ENCODE measurements at places on chromosomes 11 and 22. TPM values are rescaled to one million over a fixed set of nuclear protein-coding genes. Genes with fewer than 3 reads are reported as not detected.

DNA sequence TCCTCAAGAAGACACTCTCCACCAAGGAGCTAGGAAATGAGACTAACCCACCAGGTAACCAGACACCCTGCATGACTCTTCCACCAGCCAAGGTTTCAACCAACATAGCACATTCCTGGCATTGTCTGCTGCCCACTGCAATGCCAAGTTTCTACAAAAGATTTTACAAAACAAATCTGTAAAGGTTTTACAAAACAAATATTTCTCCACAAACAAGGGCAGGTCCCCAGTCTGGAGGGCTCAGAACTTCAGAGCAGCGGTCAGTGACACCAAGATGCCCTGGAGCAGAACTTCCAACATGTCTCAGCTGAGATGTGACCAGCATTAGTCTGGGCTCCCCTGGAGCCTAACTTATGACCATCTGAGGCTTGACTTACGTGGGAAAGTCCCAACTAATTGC, 14.0 kb downstream of the GALNT18 start:
- DNase-seq, result no peak

DNA sequence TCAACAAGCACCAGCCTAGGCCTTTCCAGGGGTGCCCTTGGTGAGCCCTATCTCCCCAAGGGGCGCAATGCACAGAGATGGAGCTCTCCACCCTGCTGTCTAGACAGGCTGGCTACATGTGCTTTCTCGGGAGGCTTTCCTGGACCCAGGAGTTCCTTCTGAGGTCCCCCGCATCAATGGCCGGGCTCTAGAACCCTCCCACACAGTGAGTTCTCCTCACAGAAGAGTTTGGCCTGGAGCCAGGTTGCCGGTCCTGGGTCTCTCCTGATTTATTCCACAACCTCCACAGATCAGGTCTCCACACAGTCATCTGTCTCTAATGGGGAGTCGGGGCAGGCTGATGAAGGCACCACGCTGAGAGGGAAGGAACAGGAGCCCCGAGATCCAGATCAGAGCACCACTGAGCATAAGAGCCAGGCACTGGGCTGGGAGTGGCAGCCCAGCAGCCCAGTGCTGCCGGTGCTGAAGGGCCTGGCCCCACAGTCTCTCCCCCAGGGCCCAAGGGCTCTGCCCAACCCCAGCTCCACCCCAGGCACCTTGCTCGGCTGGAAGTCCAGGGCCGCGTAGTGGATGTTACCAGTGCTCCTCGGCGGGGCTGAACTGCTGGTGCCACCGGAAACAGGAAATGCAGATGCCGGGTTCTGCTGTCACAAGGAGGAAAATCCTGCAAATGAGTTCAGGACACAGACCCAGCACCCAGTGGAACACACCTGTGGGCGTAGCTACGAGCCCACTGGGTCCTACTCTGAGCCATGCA, 44.7 kb downstream of the GAB4 start:
- no peak for DNase-seq

- no peak for DNase-seq
These were observed 219.7 kb upstream of the ANO3 start for GRCh38 chr11:26112264-26112663.

DNA sequence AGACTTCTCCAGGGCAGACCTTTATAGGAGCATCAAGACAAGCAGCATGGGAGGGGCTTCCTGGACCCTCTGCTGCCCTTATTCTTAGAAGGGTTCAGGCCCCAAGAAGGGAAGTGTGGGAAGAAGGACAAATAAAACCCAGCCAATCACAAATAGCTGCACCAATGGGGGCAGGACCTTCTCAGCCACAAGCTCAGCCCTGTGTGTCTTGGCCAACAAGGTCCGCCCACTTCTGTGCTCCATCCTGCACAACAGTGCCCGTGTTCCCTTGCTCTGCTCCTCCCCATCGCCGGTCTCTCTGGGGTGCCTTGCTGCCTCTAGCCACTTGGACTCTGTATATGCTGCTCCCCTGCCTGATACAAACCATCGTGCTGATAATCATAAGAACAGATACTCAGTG, 86.1 kb downstream of the NAT10 start:
- DNase-seq, result no peak

GRCh38 chr11:38009932-38010331, 1411.9 kb upstream of the RAG2 start:
- no peak for DNase-seq

GRCh38 chr11:69416143-69416515, 65.3 kb upstream of the LINC01488 start:
- DNase-seq, result no peak

DNA sequence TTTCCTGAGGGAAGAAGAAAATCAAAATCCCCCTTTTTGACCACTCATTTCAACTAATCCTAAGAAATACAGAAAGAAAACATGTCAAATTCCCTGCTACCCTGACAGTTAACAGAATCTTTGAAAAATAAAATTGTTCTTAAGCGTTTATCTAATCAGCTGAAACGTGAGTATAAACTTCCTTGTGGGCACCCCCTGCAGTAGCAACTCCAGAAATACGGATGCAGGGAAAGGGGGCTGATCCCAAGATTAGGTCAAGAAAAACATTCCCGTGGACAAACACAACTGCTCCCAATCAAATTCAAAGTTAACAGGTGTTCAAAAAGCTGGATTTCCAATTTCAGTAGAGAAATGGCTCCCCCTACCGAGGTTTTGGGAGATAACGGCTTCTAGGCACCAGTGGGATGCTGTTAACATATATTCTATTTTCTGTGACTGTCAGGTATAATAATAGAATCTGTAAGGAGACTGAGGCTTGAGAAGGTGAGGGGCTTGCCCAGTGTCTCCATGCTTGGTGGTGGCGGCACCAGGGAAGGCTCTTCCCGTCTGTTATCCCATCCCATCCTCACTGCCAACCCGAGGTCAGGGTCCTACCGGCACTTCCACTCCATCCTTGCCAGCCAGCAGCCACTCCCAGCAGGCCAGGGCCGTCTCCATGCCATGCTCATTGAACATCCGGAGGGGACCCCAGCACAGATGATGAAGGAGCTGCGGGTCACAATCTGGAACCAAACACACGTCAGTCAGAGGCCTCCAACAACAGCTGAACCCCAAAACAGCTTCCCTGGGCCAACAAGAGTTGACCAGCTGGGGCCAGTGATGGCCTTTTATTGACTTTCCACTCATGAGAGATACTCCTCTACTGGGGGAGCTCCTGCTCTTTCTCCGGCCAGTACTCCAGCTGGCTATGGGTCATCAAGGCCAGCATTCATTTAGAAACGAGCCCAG, 32.0 kb upstream of the SERPIND1 start:
- peak; percentile 40 for DNase-seq

DNA sequence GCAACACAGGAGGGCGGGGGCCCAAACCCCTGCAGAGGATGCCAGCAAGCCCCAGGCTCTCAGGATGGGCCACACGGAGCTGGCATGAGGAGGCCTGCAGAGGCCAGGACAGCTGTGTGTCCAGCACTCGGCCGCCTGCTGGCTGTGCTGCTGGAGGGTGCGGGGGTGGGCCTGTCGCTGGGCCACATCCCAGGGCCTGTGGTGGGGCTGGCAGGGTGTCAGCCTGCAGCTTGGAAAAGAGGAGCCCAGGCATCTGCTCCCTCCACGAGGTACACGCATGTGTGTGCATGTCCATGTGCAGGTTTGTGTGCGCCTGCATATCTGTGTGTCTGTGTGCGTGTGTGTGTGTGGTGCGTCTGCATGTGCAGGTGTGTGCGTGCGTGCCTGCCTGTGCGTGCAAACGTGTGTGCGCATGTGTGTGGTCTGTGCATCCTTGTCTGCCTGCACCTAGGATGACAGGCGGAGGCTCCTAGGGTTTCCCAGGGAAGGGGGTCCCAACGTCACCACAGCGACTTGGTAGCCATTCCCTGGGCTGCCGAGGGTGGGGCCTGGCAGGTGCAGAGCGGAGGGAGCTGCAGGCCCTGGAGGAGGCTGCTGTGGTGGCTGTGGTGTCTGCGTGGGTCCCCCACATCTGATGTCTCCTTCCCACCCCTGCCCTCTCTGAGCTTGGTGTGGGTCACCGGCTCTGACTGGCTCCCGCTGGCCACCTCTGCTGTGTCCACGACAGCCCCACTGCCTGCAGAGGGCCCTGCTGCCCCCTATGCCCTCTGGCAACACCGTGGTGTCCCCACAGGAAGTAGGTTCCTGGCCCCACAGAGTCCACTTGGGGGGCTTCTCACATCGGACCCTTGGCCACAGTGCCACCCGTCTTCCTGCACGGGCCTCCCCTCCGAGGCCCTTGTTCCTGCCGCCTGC, 17.1 kb downstream of the BRSK2 start:
- DNase-seq, result no peak

GRCh38 chr22:39910876-39911613, 10.2 kb downstream of the GRAP2 start:
- DNase-seq, result no peak

DNA sequence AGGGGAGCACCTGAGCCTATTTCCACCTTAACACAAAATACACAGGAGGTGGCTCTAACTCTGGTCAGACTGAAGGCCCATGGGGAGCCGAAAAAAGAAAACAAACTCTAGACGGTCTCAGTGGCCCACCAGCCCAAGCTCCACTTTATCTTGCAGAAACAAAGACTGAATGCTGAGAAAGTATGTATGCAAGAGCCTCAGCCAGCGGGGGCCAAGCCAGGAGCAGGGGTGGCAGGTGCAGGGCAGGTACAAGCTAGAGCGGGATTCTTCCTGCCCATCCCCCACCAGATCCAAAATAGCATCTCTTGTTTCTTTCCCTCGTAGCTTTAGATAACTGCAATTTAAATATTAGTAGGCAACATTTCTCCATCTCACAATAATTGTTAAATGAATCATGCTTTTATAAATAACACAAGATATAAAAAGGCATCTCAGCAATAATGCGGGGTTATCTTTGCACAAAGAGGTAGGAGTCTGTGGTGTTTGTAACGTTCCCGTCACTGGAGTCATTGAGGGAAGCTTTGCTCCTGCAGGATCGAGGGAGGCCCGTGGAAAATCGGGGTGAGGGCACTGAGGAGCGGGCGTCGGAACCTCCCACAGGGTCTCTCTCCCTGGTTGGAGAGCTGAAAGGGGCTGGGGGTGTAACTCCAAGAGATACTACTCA, 418.0 kb downstream of the SHANK2 start:
- no peak for DNase-seq

- DNase-seq, result no peak
These were observed 7.6 kb downstream of the MMP20 start for GRCh38 chr11:102617466-102618008.

- no peak for DNase-seq
These were observed 32.7 kb upstream of the CCDC34 start for GRCh38 chr11:27395556-27396258.

- DNase-seq, result no peak
These were observed 734.7 kb downstream of the KCNA4 start for GRCh38 chr11:29282088-29282487.

GRCh38 chr11:60872961-60873524, 5.7 kb downstream of the ZP1 start:
- no peak for DNase-seq

DNA sequence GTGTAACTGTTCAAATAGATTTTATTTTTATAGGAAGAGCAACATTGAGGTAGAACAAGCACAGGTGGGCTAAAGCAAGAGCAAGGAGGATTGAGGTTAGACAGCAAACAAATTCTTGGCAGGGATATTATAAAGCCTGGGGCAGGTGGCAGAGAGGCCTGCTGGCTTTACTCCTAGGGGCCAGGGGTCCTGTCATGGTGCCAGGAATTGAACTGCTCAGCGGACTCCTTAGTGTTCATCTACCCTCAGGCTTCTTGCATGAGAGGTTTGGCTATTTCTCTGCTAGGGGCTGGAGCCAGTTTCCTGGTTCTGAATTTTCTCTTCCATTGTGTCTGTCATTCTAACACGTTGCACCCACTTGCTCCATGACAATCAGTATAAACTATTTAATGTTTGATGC, 217.2 kb upstream of the NCAM1 start:
- no peak for DNase-seq

DNA sequence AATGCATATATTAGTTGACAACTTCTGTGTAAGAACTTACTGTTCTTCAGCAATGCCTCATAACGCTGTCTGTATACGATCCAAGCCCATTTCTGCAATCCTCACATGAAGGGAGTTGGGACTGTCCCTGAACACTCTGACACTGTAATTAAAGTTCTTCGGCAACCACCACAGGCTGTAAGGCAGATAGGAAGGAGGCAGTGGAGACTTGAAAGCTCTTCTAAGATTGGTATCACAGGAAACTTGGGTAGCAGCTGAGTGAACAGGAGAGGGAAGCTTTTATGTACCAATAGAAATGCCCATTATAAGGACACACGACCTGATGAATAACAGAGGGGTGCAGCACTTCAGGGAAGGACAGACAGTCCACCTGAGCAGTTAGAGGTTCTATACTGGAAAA, 12.0 kb upstream of the GAB2 start:
- DNase-seq, result no peak

DNA sequence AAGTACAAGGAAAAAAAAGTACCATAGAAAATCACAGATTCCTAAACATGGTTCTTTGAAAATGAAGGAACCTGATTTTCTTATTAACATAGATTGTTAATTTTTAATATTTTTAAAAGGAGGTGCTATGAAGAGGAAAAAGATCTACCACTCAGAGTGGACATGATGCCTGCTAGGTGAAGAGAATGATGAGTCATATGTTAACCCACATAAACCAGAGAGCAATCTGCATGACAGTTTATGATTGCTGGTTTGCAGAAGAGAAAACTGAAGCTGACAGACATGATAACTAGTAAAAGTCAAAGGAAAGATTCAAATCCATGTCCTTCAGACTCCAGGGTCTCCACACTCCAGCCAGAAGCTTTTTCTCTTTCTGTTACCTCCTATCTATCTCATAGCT, 1231.7 kb downstream of the LRRC4C start:
- no peak for DNase-seq

DNA sequence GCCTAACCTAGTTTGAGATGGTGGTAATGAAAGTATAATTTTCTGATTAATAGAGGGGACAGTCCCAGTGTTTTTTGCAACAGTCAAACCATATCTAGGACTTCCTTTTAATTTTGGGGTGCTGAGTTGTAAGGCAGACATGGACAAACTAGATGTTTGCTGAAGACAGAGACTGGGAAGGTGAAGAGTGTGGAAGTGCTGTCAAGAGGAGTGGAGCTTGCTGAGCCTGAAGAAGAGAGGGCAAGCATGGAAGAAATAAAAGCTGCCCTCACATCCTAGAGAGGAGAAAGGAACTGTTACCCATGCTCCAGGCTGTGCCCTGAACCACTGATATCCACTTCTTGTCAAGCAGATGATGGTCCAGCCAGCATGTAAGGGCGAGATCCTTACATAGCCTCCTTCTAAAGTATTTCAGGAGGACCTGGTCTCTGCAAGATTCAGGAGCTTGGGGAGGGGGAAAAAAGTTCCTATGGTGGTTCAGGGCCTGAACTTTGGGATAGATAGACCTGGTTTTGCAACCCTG, 51.4 kb downstream of the PRR5L start:
- DNase-seq, result no peak

Gene GLB1L2
- total RNA-seq, result 8.3 TPM

Gene TRIM49B
- not detected for total RNA-seq

Gene FJX1
- total RNA-seq, result 1.6 TPM

Gene APOA5
- not detected for total RNA-seq

Gene RFPL3
- total RNA-seq, result not detected

Gene C1QTNF5
- total RNA-seq, result not detected

Gene KRTAP5-1
- total RNA-seq, result not detected

Gene ANO3
- total RNA-seq, result not detected

Gene RTN4RL2
- 0.16 TPM for total RNA-seq

Gene ABTB2
- 7.7 TPM for total RNA-seq

Gene CD248
- total RNA-seq, result 1.5 TPM

Gene MUC6
- not detected for total RNA-seq

Gene TTLL1
- 1.5 TPM for total RNA-seq
